ENCODE measurements at places on chromosomes 2 and 18.
A peak's percentile ranks its signal among the peaks of the same experiment; 100 is the strongest.

DNA sequence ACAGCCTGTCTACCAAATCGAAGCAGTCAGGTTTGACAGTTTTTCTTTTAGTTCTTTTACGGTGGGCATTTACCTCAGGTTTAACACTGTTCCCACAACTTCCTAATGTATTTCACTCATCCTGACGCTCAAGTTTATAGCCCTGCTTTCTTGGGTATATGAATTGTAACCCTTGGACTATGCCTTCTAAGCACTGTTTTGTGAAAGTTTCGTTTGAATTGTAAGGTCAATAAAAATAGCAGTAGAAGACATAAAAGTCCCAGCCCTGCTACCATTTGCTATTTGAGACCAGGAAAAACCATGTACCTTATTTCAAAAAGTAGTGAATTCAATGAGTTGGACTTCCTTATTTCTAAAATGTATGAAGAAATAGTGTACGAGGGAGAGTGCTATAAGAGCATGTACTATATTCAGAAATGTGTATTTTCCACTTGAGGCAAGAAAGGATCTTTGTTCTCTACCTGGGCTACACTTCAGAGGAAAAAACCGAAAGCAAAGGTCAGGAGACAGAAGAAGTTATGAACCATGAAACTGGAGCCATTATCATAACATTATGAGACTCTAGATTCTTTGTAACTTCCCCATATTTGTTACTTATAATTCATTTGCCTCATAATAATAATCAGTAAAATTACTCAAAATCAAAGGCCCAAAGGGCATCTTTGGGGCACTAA lies 1.9 kb upstream of the ZC3H15 start:
- DNase-seq = no peak

GRCh38 chr2:157291018-157291417 lies 33.5 kb downstream of the GALNT5 start:
- DNase-seq = no peak

- no peak for DNase-seq
Observed at GRCh38 chr2:221562226-221562625, 9.9 kb downstream of the EPHA4 start.

- DNase-seq = no peak
Observed at GRCh38 chr2:218043100-218043499, 26.0 kb upstream of the RUFY4 start.

DNA sequence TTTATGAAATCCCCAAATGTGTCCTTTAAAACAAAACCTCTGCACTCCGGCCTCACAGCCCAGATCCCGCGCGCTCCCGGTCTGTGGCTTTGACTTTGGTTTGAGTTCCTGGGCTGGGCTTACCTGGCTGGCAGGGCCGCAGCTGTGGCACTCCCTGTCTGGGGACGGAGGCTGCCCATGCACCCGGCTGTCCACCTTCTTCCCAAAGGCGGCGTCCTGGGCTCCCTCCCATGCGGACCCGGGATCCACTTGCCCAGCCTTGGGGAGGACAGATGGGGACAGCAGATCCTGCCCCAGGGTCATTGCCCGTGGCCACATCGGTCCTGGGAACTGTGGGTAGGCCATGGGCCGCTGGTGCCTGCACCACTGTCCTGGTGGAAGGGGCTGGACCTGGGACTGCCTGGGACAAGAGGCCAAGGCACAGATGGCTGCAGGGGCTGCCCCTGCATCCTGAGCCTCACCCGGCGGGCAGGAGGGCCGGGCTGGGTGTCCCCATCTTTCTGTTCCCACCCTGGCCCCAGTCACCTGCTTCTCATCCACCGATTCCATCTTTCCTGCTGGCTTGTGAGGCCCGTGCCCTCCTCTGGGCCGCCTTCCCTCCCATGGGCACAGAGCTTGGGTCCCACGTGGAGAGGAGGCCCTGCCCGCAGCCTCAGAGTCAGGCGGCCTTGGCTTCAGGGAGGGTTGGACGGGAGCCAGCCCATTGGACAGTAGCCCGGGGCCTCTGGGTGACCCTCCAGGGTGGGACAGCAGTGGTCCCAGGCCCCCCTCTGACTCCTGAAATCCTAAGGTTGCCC lies 27.7 kb downstream of the NFATC1 start:
- no peak for DNase-seq

DNA sequence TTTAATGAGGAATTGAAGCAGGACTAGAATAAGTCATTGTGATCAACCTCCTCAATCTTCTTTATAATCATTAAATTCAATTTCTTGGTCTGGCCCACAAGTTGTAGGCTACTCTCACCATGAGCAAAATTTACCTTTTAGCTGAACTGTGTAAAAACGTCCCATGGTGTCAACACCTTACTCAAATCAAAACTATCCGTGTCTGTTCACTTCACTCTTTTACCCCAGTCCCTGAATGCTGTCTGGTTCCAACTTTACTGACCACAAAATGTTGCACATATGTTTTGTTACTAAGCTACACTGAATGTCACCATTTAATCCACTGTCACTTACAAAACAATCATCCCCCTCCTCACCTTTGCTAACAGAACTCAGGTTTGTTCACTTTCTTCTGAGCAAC lies 951.6 kb upstream of the SLC39A10 start:
- DNase-seq = no peak

GRCh38 chr2:167135706-167136105 lies 247.4 kb downstream of the XIRP2 start:
- DNase-seq = peak; percentile 98
